Fibroblast of skin of left biceps (primary cell): ENCODE measurements at places on chromosomes 4 and X.
A peak's percentile ranks its signal among the peaks of the same experiment; 100 is the strongest.

DNA sequence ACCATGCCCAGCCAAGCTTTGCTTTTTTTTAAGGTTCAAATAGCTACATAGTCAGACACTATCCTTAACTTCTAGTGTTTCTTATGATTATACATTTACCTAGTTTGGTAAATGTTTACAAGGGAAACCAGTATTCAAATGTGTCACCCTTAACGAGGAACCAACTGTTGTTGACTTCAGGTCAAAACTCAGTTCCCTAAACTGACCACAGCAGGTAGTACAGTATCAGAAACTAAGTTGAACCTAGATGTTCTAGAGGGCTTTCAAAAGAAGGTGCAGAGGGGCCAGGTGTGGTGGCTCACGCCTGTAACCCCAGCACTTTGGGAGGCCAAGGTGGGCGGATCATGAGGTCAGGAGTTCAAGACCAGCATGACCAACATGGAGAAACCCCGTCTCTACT is 11.3 kb downstream of the GPC4 start:
- no peak for DNase-seq

DNA sequence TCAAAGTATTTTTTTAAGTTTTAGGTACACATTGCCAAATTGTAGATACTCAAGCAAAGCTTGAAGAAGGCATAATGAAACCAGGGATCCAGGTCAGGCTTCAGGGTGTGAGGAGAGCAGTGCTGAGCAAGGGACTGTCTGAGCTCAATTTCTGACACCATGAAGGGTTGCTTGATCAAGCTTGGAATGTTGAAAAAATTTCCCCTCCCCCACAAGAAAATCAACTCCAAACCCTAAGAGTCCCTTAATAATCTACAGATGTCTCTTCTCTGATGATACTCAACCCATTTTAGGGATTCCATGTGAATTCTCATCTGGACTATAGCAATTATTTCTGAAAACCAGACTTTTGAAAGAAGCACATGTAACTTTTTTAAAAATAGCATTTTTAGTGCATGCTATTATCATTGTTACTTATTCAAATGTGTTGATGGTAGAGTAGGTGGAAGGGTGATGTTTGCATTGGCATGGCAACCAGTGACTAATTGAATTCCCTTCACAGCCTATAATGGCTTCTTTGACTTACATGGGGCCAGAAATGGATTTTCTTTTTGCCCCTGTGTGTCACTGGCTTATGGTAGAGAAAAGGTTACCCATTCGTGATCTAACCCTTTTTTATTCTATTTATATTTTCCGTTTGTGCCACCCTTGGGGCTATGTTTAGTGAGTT is 252.0 kb downstream of the FBXW7 start:
- DNase-seq = no peak

GRCh38 chr4:109930464-109930863 is 17.8 kb downstream of the EGF start:
- DNase-seq = no peak

GRCh38 chrX:129188231-129188630 is 335.1 kb downstream of the SMARCA1 start:
- no peak for DNase-seq

- no peak for DNase-seq
Measured at GRCh38 chrX:103437147-103437873, 61.0 kb downstream of the BEX3 start.

DNA sequence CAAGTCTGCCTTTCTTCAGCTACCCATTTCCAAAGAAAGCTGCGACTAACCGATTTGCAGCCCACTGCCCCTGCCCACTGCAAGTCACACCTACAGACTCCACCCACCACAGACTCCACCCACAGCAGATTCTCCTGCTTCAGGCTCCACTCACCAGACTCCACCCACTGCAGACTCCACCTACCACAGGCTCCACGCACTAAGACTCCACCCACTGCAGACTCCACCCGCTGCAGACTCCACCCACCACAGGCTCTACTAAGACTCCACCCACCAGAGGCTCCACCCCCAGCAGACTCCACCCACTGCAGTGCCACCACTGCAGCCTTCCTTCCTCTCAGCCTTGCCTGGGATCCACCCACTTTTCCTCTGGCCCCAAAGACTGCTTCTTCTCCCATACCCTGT is 41.3 kb downstream of the ABLIM2 start:
- DNase-seq = no peak

GRCh38 chr4:125728568-125728967 is 413.8 kb downstream of the FAT4 start:
- peak; percentile 40 for DNase-seq

GRCh38 chr4:78354782-78355181 is 196.8 kb upstream of the ANXA3 start:
- DNase-seq = no peak
